EL (cell line): ENCODE measurements at places on chromosomes 12 and 14.
A peak's percentile ranks its signal among the peaks of the same experiment; 100 is the strongest.

GRCh38 chr14:35688126-35688826 is 120.8 kb downstream of the RALGAPA1 start:
- no peak for DNase-seq

- peak; percentile 28 for DNase-seq
Observed at GRCh38 chr12:12985817-12986408, 14.2 kb downstream of the HEBP1 start.

- peak; percentile 95 for DNase-seq
Observed at GRCh38 chr14:80388980-80389711, 177.8 kb upstream of the DIO2 start.

- DNase-seq = peak; percentile 47
Observed at GRCh38 chr12:88172844-88173407, 30.8 kb downstream of the TMTC3 start.

GRCh38 chr14:96874127-96874526 is 76.9 kb downstream of the VRK1 start:
- no peak for DNase-seq

GRCh38 chr14:99515301-99516155 is 34.3 kb downstream of the CCNK start:
- no peak for DNase-seq

DNA sequence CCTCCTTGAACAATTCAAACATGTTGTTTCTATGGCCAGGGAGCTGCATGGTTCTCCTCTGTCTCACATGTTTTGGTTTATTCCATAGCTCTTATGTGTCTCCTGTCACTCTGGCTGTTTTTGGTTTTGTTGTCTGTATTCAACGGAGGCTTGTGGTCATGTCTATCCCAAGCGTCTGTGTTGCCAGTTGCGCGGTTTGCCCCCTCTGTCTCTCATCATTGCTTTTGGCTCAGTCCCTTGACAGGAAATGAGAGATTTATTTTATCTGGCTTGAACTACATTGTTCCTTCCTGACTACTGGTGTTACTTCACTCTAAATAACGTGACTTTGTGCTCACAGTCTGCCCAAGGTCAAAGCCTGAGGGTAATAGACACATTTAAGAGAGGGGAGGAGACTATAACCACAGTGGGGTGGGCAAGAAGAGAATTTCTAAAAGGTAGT is 96.4 kb upstream of the SOX5 start:
- peak; percentile 1 for DNase-seq

- DNase-seq = no peak
Observed at GRCh38 chr12:123681605-123682004, 10.7 kb downstream of the TCTN2 start.

GRCh38 chr14:56244138-56244789 is 126.1 kb downstream of the PELI2 start:
- peak; percentile 83 for DNase-seq

DNA sequence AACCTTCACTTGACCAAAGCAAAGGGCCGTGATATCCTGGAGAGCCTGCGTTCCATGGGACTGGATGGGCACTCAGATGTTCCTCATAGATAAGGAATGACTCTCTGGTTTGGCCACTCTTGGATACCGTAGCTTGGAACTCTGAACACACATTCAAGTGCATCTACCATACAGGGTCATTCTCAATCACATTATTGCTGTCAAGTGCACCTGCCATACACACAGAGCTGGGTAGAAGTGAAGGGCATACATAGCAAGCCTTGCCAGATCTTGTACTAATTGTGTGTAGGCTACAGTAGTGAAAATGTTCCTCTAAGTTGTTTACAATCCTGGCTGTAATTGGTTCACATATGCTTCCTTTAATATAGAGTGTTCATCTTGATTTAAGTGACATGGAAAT is 58.3 kb downstream of the PELI2 start:
- no peak for DNase-seq

DNA sequence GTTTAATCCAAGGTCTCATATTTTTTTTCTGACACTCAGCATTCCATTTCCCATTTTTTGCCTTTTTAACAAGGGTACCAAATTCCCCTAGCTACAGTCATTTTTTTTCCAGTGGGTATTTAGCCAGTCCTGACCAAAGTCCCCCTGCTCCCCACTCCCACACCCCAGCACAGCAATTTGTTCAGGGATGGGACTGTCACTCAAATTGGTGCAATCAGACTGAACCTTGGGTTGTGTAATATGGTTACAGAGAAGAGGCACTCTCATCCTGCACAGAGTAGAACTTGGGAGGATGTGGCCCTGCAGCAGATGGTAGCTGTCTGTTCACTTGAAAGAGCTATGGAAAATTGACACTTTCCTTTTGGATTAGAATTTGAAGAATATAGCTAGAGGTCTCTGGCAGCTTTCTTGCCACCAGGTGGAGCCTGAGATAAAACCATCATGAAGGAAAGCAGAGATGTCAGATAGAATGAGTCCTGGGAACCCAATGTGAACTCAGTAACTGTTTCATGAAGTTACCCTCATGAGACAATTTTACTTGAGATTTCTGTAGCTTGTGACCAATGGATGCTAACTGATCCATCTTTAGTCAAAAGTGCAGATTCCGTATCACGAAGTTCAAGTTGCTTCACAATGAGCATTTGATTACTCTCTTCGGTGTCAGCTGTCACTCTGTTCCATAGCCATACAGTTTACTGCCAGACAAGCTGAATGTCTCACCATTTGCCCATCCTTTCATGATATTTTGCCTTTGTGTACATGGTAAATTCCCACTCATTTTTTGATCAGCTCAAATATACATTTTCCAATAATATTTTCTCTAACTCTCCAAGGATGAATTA is 394.0 kb upstream of the SYT1 start:
- DNase-seq = peak; percentile 45

DNA sequence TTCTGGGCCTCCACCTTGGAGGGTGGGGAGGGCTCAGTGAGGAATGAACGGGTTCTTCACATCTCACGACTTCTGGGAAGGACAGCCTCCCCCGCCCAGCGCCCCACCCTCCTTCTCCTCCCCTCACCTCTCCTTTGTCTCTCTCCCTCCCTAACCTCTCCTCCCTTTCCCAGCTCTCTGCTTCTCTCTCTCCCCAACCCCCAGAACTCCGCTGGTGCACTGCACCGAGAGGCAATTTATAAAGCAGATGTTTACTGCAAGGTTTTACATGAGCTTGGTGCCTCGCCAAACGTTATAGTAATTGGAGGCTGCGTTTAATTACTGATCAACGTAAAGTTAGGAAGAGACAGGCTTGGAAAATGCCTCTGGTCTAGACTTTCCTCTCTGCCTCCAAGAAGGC is 42.9 kb upstream of the FAM222A start:
- DNase-seq = no peak

- no peak for DNase-seq
Observed at GRCh38 chr12:131621701-131622421, 89.0 kb upstream of the SFSWAP start.

- DNase-seq = no peak
Observed at GRCh38 chr12:131327521-131328488, 374.1 kb downstream of the ADGRD1 start.

- DNase-seq = no peak
Observed at GRCh38 chr12:58415716-58416115, 474.3 kb downstream of the ATP23 start.

- no peak for DNase-seq
Observed at GRCh38 chr12:58028294-58028693, 86.9 kb downstream of the ATP23 start.

DNA sequence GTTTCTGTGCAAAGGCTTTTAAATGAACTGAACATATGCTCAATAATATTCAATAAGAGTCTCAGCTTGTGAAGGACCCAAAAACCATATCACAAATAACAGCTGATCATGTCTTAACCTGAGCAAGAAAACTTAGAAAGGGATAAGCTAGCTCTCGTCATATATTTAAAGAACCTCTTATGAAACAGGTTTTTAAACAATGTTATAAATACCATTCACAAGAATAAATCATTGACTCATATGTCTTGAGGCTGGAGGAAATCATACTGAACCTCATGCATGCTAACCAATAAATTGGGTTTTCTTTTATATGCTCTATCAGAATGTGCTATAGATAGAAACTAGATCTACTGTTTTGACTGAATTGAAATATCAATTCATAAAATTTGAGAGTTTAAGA is 426.9 kb downstream of the NOVA1 start:
- no peak for DNase-seq

GRCh38 chr14:103346286-103346685 is 12.2 kb downstream of the EIF5 start:
- DNase-seq = peak; percentile 33

DNA sequence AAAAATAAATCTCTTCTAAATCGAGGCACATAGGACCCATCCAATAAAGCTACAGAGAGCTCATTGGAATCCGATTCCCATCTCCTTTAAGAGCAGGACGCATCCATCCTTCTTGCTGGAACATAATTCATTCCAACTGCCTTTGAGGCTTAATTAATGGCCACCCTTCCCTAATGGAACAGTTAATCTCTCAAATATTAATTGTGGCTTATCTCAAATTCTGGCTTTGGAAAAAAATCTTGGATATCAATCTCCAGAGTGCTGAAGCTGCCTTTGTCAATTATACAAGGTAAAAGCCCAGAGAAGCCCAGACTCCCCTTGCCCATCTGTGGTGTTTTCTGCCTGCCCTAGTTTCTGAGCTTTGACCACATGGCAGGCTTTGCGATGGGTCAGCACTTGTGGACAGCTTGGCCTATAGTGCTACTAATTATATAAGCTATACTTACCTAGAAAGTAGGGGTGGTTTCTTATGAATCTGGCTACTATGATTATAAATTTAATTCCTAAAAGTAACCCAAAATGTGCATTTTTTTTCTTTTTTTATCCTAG is 246.3 kb downstream of the NUAK1 start:
- DNase-seq = no peak

GRCh38 chr12:94762943-94763342 is 112.6 kb upstream of the TMCC3 start:
- DNase-seq = no peak

- no peak for DNase-seq
Observed at GRCh38 chr14:29545714-29546113, 381.9 kb downstream of the PRKD1 start.

- DNase-seq = no peak
Observed at GRCh38 chr12:8970432-8970831, 18.9 kb upstream of the KLRG1 start.

- DNase-seq = no peak
Observed at GRCh38 chr12:94112121-94112520, 36.3 kb upstream of the PLXNC1 start.
